KG1 (cell line): ENCODE measurements at places on chromosomes 16 and 17.

DNA sequence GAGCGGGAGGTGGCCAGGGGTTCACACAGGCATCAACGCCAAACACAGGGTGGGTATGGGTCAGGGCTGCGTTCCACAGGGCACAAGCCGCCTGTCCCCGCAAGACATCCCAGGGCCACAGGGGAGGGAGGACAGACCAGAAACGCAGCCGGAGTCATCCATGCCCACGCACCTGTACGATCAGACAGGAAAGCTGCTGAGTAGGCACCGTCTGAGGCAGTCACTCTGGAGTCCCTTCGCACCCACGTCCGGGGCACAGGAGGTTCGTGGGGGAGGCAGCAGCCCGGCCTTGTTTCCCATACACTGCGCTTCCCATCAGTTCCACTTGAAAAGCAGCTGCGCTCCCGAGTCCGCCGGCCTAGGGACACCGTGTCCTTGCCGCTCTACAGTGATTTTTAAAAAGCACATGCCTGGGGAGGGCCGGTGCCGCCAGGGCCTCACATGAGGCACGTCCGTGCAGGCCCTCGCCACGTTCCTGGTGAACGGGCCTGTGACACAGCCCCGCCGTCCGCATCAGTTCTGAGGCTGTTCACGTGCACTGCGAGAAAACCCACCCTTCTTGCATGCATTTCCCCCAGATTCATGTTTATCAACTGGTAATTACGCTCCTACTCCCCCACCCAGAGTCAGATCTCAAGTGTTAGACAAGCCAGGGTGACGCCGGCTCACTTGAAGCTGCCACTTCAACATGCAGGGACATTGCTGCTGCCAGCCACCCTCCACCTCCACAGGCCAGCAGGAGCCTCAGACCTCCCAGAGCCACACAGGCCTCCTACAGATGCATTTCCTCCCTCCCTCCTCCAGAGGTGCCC, 34.8 kb downstream of the WDR45B start:
- DNase-seq, result no peak

- no peak for DNase-seq
These were observed 41.8 kb upstream of the SEC14L1 start for GRCh38 chr17:77098884-77099545.

GRCh38 chr16:11896486-11897176, 19.1 kb downstream of the GSPT1 start:
- DNase-seq, result no peak

DNA sequence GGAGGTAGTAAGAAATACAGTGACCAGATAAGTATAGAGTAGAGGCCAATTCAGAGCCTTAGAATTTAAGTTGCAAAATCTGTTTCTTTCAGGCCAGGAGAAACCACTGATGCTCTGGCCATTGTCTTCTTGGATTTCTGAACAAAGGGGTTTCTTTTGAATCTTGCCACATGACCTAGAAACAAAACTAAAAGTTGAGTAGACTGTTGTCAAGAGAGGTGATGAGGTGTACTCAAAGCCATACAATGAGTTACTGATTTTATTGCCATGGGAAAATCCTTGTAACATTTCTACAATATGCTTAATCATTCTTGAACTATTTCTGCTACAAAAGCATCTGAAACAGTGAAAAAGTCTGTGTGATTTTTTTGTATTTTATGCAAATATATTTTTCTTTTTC, 881.3 kb downstream of the CDH11 start:
- DNase-seq, result no peak

DNA sequence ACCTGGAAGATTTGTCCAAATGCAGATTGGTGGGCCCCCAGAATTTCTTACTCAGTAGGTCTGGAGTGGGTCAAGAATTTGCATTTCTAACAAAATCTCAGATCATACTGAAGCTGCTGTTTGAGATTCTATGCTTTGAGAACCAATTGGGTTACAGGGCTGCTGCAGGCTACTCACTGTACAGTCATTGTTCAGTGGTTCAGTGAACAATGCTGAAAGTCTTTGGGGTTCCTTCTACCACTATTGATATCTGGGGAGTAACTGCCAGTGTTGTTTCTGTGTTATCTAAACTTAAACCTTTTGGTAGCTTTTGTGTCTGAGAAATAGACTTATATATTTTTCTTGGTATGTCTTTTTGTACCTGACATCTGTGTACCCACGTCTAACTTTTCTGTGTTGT, 187.5 kb downstream of the TANC2 start:
- DNase-seq, result no peak

DNA sequence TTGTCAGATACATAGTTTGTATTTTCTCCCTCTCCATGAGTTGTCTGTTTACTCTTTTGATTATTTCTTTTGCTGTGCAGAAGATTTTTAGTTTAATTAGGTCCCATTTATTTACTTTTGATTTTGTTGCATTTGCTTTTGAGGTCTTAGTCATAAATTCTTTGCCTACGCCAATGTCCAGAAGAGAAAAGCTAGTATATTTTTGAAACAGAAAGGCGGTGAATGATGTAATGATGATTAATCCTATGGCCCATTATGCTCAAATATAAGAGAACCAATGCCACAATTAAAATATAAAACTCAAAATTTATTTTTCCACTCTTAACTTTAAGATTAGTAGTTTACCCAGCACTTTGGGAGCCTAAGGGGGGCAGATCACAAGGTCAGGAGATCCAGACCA, 59.8 kb upstream of the SMIM36 start:
- DNase-seq, result no peak

GRCh38 chr17:78844301-78845005, 3.8 kb upstream of the USP36 start:
- DNase-seq, result no peak

DNA sequence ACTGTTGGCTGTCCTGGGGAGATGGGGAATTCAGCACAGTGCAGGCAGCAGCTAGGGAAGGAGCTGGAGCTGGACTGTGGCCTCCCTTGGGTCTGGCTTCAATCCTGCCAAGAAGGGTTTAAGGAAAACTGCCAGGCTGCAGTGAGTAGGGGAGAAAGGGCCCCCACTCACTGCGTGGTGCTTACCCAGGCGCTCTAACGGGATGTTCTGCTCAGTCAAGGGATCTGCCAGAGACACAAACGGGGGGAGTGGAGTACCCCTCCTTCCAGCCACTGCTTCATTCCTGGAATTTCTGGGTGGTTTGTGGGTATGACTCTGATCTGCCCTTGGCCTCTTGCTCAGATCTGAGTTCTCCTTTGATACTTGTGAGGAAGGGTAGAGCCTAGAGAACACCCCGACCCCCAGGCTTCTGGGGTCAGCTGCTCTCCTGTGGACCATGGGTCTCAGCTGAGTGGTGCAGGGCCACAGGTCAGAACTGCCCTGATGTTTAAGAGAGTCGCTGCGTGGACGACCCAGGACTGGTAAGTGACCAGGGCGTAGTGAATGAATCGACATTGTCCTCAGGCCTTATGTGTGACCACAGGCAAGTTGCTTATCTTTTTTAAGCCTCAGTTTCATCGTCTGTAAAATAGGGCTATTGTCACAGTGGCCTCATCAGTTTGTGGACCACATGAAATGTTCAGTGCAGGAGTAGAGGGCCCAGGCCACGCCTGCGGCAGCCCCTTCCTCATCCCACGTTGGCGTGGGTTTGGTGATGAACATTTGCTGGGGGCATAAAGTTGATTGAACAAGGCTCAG, 9.6 kb downstream of the CRISPLD2 start:
- no peak for DNase-seq

- DNase-seq, result no peak
These were observed 11.7 kb downstream of the GJD3 start for GRCh38 chr17:40352779-40353394.

- no peak for DNase-seq
These were observed 40.8 kb downstream of the RNF157 start for GRCh38 chr17:76199469-76199868.

- DNase-seq, result no peak
These were observed 8.2 kb upstream of the LASP1NB start for GRCh38 chr17:38917259-38917658.

GRCh38 chr17:66900126-66901010, 64.1 kb upstream of the CACNG4 start:
- DNase-seq, result no peak

DNA sequence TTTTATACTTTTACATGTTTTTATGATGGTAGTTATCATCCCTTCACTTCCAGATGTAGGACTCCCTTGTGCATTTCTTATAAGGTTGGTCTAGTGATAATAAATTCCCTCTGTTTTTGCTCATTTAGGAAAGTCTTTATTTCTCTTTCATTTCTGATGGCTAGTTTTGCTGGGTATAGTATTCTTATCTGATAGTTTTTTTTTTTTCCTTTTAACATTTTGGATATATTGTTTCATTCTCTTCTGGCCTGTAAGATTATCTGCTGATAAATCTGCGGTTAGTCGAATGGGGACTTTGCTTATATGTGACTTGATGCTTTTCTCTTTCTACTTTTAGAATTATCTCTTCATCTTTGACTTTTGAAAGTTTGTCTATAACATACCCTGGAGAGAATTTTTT, 153.1 kb upstream of the MPHOSPH6 start:
- DNase-seq, result no peak

- no peak for DNase-seq
These were observed 5.2 kb downstream of the GPR179 start for GRCh38 chr17:38338535-38338934.

GRCh38 chr17:22484826-22485225, 792.5 kb downstream of the KCNJ18 start:
- DNase-seq, result no peak

DNA sequence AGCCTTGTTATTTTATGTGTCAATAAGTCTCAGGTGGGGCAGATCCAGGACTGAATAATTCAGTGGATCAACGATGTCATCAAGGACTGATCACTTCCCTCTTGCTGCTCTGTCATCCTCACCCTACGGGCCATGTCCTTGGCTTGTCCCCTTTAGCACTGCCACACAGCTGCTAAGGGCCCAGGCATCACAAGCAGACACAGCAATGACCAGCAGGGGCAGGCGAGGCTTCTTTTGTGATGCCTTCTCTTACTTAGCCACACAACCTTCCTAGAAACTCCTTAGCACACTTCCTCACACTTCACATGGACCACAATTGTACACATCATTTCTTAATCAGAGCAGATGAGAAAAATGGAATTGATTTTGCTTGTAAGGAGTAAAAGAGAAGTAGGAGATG, 356.3 kb upstream of the SOX9 start:
- DNase-seq, result no peak

DNA sequence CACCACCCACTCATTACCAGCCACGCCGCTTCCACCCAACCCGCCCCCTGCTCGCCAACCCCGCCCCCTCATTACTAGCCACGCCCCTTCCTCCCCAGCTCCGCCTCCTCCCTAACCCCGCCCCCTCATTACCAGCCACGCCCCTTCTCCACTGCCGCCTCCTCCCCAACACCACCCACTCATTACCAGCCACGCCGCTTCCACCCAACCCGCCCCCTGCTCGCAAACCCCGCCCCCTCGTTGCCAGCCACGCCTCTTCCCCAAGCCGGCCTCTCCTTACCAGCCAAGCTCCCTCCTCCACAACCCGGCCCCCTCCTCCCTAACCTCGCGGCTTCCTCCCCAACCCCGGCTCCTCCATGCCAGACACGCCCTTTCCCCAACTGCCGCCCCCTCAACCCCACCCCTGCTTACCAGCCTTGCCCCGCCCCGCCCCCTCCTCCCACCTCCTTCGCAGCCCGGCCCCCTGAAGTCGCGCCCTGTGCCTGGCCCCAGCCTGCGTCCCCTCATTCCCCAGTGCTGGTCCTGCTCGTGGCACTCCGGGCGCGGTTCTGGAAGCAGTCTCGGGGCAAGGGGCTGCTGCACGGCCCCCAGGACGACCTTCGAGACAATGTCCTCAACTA, 7.3 kb downstream of the SLC22A31 start:
- DNase-seq, result no peak

GRCh38 chr16:73025151-73025855, 22.6 kb downstream of the ZFHX3 start:
- DNase-seq, result no peak

- DNase-seq, result no peak
These were observed 1.6 kb upstream of the ODF4 start for GRCh38 chr17:8337802-8338752.

- no peak for DNase-seq
These were observed 183.5 kb upstream of the ANKFN1 start for GRCh38 chr17:55969562-55970324.

- DNase-seq, result no peak
These were observed 26.5 kb upstream of the C16orf87 start for GRCh38 chr16:46857368-46857945.

DNA sequence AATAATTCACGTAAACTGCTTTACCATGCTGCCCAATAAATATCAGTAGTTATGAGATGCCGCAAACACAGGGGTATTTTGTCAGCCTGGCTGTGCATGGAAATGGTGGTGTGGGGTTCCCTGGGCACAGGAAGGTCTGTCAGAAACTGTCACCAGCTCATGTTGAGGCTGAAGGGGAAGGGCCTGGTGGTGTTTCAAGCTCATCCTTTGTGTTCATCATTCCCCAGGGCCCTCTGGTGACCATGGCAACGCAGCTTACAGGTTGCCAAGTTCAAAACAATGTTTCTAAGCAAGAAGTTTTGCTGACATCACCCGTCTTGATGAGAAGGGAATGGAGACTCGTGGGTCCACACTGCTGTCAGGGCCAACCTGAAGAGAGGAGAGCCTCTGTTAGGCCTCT, 348.9 kb upstream of the C16orf82 start:
- no peak for DNase-seq

DNA sequence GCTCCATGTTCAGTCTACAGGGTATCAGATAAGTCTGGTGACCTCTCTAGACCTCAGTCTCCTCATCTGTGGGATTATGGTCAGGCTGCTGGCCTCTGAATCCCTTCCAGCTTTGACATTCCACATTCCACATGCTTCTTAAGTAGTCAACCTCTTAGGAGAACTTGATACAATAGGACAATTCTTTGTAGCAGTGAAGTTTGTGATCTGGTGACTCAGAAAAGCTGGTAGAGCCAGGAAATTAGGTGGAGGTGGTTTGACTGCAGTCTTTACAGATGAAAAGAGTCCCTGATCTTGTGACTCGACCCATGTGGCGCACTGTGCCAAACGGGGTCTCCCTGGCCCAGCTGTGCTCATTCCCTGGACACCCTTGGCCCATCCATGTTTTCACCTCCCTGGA, 147.8 kb downstream of the NTN1 start:
- no peak for DNase-seq

DNA sequence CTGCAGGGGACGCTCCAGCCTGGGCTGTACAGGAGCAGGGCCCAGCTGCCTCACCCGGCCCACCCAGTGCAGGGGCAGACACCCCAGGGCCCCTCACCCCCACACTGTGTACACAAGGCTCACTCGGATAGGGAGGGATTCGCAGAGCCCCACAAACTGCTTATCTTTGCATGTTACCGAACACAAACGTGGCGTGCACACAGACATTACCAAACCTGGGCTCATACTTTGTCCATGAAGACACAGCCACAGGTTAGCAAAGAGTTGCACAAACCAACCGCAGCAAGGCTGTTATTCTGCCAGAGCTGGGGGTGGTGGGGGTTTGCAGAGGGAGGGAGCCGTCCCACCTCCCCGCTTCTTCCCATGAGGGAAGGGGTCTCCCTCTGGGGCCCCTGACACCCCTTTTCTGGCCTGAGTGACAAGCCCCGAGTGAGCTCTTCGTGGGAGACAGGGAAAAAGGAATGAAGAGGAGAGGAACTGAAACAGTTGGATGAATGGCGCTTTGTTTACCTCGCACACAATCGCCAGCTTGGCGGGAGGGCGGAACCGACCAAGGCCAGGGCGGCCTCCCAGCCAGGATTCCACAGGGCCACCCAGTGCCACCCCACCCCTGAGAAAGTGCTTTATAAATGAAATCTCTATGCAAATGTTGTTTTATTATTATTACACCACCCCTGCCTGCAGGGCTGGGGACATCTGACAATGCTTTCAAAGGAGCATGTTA, 434 bp upstream of the CPSF4L start:
- no peak for DNase-seq
